ENCODE measurements at places on chromosomes 2 and 18.

GRCh38 chr2:25597881-25598280 is 75.5 kb downstream of the DTNB start:
- H3K27me3 ChIP-seq, result no peaks in the 10 kb centered on the region
- H3K27ac ChIP-seq, result no peak overlapping the region
- H3K4me3 ChIP-seq, result no peak overlapping the region
- no peaks in the 10 kb centered on the region for H3K36me3 ChIP-seq

DNA sequence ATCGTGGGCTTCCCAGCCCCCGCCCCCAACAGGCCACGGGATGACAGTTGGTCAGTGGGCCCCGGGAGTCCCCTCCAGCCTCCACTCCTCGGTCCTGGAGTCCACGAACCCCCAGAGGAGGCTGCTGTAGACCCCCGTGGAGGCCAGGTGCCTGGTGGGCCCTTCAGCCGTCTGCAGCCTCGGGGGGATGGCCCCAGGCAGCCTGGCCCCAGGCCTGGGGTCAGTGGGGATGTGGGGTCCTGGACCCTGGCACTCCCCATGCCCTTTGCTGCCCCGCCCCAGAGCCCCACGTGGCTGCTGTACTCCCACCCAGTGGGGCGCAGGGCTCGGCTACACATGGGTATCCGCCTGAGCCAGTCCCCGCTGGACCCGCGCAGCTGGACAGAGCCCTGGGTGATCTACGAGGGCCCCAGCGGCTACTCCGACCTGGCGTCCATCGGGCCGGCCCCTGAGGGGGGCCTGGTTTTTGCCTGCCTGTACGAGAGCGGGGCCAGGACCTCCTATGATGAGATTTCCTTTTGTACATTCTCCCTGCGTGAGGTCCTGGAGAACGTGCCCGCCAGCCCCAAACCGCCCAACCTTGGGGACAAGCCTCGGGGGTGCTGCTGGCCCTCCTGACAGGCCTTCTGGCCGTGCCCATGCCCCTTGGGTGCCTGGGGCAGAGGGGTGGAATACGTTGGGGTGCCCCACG is 7.6 kb downstream of the NEU4 start:
- H3K36me3 ChIP-seq, result no peaks in the 10 kb centered on the region
- H3K27me3 ChIP-seq, result no peaks in the 10 kb centered on the region
- DNase-seq, result no peak
- H3K27ac ChIP-seq, result no peak overlapping the region
- no peak overlapping the region for H3K4me3 ChIP-seq
- H3K4me1 ChIP-seq, result peaks cover 3% of the 10 kb centered on the region

- H3K4me3 ChIP-seq, result no peak overlapping the region
- no peaks in the 10 kb centered on the region for H3K27me3 ChIP-seq
- H3K4me1 ChIP-seq, result no peaks in the 10 kb centered on the region
- DNase-seq, result no peak
- no peak overlapping the region for H3K27ac ChIP-seq
These were observed 122.1 kb upstream of the RMDN2 start for GRCh38 chr2:37802899-37803379.

- H3K36me3 ChIP-seq, result no peaks in the 10 kb centered on the region
- no peak overlapping the region for H3K27ac ChIP-seq
- no peaks in the 10 kb centered on the region for H3K4me1 ChIP-seq
- DNase-seq, result no peak
- no peak overlapping the region for H3K4me3 ChIP-seq
These were observed 147.2 kb downstream of the TMEFF2 start for GRCh38 chr2:192047315-192048107.

DNA sequence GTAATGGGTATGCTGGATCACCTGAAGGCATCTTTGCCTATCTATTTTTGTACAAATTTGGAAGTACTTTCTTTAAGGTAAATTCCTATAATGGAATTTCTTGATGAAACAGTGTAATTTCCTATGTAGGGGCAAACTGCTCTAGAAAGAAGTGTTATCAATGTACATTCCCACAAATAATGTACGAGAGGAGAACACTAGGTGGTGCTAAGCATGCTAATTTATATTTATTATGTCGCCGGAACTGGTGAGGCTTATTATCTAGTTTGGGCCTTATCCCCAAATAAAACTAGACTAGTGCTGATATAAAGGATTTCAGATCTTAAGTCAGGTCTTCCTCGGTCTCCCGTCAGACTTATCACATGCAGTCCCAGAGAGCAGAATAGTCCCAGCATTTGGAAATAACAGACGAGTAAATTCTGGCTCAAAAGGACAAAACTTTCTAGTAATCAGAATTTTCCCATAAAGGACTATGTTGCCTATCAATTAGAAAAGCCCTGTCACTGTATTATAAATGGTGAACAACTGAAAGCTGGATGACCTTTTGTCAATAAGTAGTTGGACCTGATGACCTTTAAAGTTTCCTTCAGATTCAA is 86.9 kb upstream of the RBBP8 start:
- no peak overlapping the region for H3K4me3 ChIP-seq
- no peaks in the 10 kb centered on the region for H3K27me3 ChIP-seq
- no peak for DNase-seq
- H3K36me3 ChIP-seq, result no peaks in the 10 kb centered on the region
- H3K4me1 ChIP-seq, result no peaks in the 10 kb centered on the region

Data from Panc1 (cell line).